Right hindlimb (tissue), 1 donor: ENCODE measurements at places on chromosomes 2 and 18.

DNA sequence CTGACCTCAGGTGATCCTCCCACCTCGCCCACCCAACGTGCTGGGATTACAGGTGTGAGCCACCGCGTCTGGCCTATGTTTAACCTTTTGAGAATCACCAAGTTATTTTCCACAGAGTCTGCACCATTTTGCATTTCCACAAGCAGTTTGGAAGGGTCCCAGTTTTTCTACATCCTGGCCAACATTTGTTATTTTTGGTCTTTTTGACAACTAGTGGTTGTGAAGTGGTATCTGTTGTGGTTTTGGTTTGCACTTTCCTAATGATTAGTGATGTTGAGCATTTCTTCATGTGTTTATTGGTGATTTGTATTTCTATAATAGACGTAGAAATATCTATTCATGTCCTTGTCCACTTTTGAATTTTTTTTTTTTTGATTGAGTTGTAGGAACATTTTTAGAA is 67.9 kb downstream of the BIRC6 start:
- no peak for DNase-seq

DNA sequence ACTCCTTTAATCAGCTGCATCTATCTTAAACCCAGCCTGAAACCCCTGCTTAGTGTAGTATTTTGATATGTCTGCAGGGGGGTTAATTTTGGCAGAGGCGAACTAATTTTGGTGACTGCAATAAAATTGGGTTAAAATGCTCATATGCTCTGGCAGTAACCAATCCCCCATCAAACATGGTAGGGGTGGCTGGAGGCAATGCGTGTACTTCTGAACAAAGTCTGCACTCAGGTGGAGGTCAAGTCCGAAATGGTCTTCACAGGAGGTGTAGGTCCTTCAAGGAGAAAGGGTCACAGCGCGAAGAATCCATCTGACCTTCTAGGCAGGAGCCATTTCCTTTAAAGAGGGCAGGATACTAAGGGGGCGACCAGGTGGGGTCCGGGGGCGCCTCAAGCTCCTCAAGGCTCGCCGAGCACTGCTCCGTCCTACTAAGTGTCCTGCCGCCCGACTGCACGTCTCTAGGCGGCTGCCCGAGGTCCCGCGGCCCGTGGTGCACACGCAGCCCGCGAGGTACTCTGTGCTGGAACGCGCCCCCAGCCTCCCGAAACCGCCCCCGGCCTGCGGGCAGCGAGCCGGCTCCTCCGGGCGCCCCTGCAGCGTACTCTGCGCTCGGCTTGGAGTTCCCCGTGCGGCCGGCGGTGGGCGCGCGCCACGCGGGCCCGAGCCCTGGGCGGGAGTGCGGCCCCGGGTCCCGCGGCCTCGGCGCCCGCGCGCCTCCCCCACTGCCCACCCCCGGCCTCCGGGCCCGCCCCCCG is 1.7 kb upstream of the LDLRAD4 start:
- DNase-seq: peak; percentile 81

- DNase-seq: no peak
Measured at GRCh38 chr2:154228566-154229280, 357.0 kb downstream of the GALNT13 start.

DNA sequence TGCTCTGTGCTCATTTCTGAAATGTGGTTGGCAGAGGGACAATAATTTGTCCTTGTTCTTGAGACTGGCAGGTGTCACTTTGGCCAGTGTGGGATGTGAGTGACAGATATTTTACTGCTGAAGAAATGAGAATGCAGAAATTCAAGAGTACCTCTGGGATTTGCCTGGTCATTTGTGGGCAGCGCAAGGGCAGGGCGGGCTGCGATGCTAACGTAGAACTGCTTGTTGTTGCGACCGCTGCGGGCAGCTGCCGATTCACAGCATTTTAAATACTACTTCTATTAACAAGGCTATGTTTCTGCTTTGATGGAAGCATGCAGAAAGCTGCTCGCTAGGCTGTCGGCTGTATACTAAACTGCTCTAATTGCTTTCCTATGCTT is 268.6 kb downstream of the FIGN start:
- peak; percentile 59 for DNase-seq

DNA sequence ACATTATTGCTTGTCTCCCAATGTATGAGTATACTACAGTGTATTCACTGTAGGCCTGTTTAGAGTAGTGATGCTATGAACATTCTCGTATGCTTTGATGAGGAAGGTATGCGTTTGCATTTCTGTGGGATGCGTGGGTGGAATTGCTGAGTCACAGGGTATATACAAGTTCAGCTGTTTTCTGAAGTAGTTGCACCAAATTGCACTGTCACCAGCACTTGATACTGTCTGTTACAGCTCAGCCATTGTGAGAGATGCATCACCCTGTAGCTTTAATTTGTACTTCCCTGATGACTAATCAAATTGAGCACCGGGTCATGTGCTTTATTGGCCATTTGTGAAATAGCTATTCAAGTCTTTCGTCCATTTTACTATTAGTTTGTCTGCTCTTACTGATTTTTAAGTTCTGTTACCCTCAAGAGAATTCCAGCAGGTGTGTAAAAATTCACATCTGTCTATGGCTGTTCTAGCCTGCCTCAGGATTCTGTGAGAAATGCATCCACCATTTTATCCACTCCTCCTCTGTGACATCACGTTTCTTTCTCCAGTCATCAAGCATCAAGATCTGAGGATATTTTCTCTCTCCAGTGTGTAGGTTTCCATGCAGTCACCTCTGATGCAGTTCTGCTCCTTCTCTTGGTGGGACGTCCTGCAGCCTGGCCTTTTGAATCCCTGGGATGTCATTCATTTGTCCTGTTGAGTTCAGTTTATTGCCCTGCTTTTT is 72.5 kb downstream of the DGKD start:
- no peak for DNase-seq

- no peak for DNase-seq
Measured at GRCh38 chr18:7766346-7766745, 199.2 kb downstream of the PTPRM start.

- no peak for DNase-seq
Measured at GRCh38 chr18:69897397-69898108, 50.1 kb downstream of the CD226 start.

DNA sequence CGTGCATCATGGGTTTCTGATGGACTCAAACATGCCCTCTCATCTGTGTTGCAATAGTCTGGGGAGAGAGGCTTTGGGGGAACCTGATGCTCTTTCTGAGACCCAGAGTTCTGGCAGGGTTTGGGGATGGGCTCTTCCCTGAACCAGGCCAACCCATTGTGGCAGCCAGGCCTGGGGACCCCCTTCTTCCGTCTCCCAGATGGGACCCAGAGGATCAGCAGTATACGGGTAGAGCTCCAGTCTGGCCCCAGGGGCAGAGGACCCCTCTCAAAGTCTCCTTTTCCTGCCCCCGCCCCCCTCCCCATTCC is 333.7 kb downstream of the DYSF start:
- no peak for DNase-seq

- DNase-seq: no peak
Measured at GRCh38 chr2:138730497-138731030, 49.6 kb downstream of the NXPH2 start.

- no peak for DNase-seq
Measured at GRCh38 chr18:5918205-5918858, 23.0 kb upstream of the TMEM200C start.

GRCh38 chr2:230946429-230947234 is 21.6 kb upstream of the GPR55 start:
- DNase-seq: no peak

DNA sequence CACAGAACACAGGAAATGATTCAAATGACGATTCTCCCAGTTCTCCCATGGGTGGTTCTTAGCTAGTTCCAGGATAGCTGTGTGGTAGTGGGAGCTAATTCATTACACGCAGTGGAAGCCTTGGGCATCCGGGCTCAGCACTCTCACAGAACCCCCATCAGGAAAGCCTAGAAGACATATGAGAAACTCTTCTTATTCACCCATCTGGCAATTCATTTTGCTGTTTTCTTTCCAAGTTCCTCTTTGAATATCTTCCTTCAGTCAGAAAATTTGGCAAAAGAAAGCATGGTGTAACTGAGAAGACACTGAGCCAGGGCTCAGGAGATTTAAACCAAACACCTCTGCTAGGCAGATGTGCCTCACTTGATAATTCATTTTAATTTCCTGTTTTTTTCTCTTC is 85.2 kb upstream of the FN1 start:
- DNase-seq: peak; percentile 35

DNA sequence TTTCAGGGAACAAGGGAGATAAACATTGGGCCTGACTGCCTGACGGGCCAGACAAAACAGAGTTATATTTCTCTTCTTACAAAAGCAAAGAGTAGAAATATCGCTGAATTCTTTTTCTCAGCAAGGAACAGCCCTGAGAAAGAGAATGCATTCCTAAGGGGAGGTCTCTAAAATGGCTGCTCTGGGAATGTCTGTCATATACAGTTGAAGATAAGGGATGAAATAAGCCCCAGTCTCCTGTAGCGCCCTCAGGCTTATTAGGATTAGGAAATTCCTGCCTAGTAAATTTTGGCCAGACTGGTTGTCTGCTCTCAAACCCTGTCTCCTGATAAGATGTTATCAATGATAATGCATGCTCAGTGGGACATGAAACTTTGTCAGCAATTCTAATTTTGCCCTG is 134.9 kb upstream of the CNTNAP5 start:
- DNase-seq: no peak

DNA sequence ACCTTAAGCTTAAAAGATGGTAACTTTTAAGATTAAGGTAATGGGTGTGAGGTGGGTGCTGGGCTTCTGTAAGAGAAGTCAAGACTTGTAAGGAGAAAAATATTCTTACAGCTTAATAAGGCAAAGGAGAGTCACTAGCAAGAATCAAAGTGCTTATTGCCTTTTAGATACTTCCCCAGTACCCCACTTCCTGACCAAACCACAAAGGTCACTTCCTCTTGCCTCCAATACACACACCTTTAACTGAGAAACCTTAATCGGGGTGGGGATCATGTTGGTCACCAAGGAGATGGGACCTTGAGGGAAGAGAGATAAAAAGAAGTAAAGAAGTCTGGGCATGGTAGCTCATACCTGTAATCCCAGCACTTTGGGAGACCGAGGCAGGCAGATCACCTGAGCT is 10.6 kb upstream of the ATG16L1 start:
- no peak for DNase-seq

GRCh38 chr2:15919716-15920434 is 20.5 kb upstream of the MYCN start:
- no peak for DNase-seq

- DNase-seq: no peak
Measured at GRCh38 chr2:30968660-30969397, 161.6 kb upstream of the CAPN13 start.

- no peak for DNase-seq
Measured at GRCh38 chr18:36328385-36328858, 30.9 kb downstream of the FHOD3 start.

DNA sequence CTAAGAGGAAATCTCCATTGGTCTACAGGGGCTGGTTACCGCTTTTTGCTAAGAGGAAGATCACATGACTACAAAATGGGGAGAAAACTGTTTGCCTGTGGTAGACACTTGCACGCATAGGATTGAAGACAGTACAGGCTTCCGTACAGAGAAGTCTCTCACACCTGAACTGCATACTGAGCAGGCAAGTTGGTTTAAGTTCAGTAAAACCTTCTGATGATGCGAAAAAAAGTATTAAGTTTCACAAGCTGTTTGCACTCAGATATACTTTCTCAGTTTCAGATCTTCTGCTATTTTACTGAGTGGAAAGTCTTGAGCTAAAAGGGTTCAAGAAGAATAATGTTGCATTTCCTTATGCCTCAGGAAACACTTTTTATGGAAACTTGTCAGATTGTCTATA is 292.2 kb upstream of the MC4R start:
- no peak for DNase-seq

DNA sequence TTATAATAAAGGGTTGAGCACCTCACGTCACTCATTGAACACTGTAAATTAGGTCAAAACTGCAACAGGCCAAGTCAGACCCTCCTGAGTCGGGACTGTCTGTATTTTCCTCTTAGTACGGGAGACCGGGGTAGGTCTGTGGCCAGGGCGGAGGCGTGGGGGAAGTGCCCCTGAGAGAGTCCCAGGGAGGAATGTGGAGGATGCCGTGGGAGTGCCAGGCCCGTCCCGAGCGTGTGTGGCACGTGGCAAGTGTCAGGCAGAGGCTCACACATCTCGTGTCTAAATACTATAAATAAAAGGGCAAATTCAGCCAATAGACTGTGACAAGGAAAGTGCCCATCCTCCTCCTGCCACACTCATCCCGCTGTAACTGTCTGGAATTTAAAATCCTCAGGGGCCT is 6.3 kb upstream of the HDAC4 start:
- no peak for DNase-seq

DNA sequence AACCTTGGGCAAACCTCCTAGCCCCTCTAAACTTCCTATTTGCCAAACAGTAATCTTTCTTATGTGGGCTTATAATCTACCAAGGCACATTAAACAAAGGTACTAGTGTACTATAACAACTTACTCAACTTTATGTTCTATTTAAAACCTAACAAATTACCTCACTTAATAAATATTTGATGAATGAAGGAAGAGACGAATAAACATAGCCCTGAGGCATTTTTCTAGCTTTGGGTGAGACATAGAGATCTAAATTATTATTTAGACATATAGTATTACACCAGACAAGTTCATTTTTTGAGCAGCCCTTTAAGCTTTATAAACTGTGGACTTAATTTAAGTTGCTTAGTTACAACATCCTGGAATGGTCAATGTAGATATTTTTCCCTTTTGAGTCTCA is 104.6 kb downstream of the UNC80 start:
- DNase-seq: no peak

- DNase-seq: no peak
Measured at GRCh38 chr2:24285484-24286152, 74.7 kb downstream of the ITSN2 start.

- DNase-seq: no peak
Measured at GRCh38 chr2:45123521-45124191, 114.4 kb upstream of the SIX2 start.

- peak; percentile 55 for DNase-seq
Measured at GRCh38 chr2:103789381-103790095, 1027.7 kb downstream of the TMEM182 start.

- no peak for DNase-seq
Measured at GRCh38 chr2:238434846-238435751, 8.4 kb downstream of the ASB1 start.

DNA sequence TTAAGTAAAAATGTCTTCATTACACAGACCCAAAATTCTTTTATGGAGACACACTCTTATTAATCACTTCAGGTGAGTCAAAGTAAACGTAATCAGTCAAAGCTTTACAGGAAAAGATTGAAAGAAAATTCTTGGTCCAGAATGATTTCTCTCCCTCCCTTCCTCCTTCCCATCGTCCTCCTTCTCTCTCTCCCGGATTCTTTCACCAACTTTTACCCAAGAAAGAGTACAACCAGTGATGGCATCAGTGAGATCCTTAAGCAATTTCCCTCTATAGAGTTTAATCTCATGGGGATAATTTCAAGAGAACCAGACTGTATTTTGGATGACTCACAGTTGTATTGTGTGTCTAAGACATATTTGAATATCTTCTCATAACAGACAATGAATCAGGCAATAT is 258.1 kb downstream of the ALK start:
- no peak for DNase-seq

DNA sequence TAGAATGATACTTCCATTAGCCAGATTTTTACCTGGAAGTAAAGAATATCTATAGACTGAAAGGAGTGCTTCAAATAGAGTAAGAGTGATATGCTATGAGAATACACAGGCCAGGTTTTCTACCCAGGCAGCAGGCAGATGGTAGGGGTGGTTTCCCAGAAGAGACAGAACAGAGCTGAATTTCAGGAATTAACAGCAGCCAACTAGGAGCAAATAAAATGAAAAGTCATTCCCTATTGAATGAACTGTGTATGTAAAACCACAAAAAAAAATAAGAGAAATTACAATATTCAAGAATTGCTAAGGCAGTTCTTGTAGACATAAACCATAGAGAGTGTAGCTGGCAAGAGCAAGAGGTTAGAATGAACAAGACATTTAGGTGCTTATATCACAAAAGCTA is 336.8 kb downstream of the KCNJ3 start:
- no peak for DNase-seq

GRCh38 chr2:176118601-176119339 is 2.2 kb downstream of the HOXD10 start:
- peak; percentile 50 for DNase-seq
